Amygdala (tissue), 56 donors: ENCODE measurements at places on chromosomes 5 and 9.

DNA sequence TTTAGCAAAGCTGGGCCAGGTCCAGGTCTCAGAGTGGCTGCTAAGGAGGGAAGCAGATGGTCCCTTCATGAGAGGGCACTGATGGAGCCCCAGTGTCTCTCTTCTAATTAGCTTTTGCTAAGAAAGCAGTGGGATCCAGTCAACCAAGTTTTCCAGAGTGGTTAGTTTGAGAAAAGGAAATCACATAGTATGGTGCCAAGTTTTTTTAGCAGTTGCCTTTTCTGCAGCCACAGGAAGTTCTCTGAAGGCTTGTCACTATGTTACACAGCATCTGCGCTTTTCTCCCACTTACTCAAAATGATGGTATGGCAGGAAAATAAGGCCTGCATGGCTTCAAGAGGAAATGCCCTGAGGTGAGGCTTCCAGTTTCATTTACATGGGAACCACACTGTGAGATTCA is 331.5 kb upstream of the ZNF462 start:
- no peak for DNase-seq

DNA sequence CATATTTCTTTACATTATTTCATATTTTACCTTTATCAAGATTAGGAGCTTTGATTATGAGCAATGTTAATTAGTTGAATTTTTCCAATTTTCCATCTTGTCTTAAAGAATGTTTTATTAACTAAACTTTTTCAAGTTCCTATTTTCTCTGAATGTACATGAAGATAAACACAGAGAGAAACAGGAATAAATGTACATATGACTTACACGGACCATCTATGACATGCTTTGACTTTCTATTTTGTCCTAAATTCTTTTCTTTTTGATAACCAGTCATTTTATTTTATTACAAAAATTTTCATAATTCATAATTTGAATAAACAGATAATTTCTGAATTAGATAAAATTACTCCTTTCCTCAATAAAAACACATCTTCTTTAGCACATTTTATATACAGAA is 1038.8 kb upstream of the ARRDC3 start:
- DNase-seq: no peak

GRCh38 chr9:82923092-82923911 is 139.6 kb downstream of the RASEF start:
- no peak for DNase-seq

DNA sequence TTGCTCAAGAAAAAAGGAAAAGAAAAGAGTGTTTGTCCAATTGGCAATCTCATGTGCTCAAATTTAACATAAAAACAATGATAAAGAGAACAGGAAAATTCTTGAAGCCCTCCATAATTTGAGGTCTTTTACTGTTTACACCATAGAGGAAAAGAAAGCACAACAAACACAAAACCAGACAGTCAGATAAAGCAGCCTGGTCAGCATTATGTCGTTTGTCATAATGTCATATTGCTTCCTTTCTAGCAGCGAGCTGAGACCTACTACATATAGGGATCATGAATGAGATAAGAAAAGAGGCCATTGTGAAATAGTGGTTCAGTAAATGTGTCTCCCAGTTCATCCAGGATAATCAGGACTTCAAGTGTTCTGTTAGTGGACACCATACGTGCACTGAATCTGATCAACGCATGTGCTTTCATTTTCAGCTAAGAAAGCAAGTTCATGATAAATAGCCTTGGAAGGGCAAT is 64.7 kb upstream of the SELENOP start:
- DNase-seq: no peak

- no peak for DNase-seq
Observed at GRCh38 chr5:179839328-179840256, 18.9 kb downstream of the SQSTM1 start.

- DNase-seq: no peak
Observed at GRCh38 chr9:96419691-96419969, 1.5 kb upstream of the ZNF367 start.
